Stimulated activated CD8-positive, alpha-beta memory T cell treated with anti-CD3 and anti-CD28 coated beads, Interleukin-4, amount 100 ng/mL, for 1 hour (primary cell): ENCODE measurements at places on chromosomes 5 and 9.

DNA sequence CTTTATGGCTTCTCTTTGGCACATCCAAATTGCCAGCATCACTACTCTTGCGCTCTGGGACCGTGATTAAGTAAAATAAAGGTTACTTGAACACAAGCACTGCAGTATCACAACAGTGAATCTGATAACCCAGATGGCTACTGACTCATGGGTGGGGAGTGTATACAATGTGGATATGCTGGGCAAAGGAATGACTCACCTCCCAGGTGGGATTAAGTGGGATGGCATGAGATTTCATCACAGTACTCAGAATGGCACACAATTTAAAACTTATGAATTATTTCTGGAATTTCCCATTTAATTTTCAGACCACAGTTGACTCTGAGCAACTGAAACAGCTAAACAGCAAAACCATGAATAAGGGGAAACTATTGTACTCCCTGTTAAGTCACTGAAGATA lies 4.3 kb downstream of the GFM2 start:
- DNase-seq = no peak

- no peak for DNase-seq
Measured at GRCh38 chr5:141412854-141413539, at the start of gene PCDHGA10. PCDHGA10 (plus strand) TSS chr5:141412987; CDS start chr5:141413176, 189 bp downstream.

- DNase-seq = no peak
Measured at GRCh38 chr9:34650816-34651215, 1.2 kb upstream of the IL11RA start.

- no peak for DNase-seq
Measured at GRCh38 chr9:34479431-34479866, 20.8 kb downstream of the DNAI1 start.

DNA sequence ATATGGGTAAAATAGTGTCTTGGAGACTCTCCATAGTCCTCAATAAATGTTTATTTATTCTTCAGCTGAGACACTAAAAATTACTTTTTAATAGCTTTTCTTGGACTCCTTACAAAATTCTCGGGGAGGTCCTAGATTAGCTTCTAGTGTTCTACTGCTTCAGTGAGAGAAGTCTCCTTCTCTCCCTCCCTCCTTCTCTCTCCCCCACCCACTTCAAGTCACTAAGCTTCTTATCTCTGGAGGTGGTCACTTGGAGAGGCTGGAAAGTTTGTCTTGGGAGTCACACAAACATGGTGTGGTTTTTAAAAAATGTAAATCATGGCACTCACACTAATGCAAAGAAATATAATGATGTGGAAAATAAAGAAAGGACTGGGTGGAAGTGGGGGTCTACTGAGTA lies 64.1 kb downstream of the SEMA6A start:
- no peak for DNase-seq

GRCh38 chr5:78985725-78986223 lies 664 bp upstream of the ARSB start:
- DNase-seq = peak; percentile 11

- no peak for DNase-seq
Measured at GRCh38 chr5:160001457-160001856, 7.5 kb upstream of the TTC1 start.

GRCh38 chr5:124919747-124920525 lies 173.5 kb upstream of the ZNF608 start:
- DNase-seq = no peak

DNA sequence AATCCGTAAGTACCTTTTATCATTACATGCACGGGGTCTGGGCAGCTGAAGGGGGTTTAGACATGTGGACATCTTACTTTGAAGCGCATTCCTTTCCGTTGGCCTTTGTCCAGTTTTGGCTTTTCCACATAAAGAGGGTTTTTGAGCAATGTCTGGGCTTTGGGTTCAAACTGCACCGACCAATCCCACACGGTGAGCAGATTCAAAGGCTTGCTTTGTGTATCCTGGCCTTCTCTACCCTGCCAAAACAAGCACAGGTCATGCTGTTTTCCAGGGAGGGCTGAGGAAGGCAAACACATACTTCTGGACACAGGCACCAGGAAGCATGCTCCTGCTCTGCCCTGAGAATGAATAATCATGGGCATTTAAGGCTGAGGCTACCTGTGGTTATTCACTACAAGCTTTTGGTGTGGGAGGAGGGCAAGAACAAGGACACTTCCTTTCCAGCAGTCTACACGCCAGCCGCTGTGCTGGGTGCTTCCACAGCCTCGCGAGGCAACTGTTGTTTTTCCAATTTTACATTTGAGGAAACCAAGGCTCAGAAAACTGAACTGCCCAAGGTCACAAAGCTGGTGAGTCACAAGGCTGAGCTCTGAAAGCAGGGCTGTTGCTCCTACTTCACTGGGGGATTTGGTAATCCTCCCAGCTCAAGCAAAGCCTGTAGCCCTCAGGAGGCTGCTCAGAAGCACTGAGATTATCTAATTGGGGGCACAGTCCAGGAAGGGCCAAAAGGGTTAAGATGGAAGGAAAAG lies 59.8 kb upstream of the GOLPH3 start:
- DNase-seq = no peak

GRCh38 chr5:148986636-148987035 lies 76.2 kb downstream of the SH3TC2 start:
- DNase-seq = no peak

- DNase-seq = no peak
Measured at GRCh38 chr5:51449026-51449425, 65.8 kb downstream of the ISL1 start.

GRCh38 chr9:35253075-35253474 lies 91.3 kb downstream of the UNC13B start:
- no peak for DNase-seq

- no peak for DNase-seq
Measured at GRCh38 chr5:32711362-32711680, 200 bp downstream of the NPR3 start.

GRCh38 chr9:20496328-20496727 lies 126.0 kb downstream of the MLLT3 start:
- DNase-seq = no peak

DNA sequence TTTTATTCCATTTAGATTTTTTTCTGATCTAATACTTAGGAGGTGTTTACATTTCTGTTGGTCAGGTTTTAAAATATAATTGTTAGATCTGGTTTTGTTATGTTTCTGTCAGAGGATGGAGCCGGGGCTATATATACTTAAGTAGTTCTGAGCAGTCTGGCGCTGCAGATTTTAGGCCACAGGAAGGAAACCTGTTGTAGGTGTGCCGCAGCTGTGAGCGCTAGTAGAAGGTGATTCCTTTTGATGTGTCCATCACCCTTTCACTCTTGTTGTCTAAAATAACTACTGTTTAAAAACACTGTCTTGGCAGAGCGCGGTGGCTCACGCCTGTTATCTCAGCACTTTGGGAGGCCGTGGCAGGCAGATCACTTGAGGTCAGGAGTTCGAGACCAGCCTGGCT lies 17.0 kb downstream of the ZBTB34 start:
- no peak for DNase-seq

DNA sequence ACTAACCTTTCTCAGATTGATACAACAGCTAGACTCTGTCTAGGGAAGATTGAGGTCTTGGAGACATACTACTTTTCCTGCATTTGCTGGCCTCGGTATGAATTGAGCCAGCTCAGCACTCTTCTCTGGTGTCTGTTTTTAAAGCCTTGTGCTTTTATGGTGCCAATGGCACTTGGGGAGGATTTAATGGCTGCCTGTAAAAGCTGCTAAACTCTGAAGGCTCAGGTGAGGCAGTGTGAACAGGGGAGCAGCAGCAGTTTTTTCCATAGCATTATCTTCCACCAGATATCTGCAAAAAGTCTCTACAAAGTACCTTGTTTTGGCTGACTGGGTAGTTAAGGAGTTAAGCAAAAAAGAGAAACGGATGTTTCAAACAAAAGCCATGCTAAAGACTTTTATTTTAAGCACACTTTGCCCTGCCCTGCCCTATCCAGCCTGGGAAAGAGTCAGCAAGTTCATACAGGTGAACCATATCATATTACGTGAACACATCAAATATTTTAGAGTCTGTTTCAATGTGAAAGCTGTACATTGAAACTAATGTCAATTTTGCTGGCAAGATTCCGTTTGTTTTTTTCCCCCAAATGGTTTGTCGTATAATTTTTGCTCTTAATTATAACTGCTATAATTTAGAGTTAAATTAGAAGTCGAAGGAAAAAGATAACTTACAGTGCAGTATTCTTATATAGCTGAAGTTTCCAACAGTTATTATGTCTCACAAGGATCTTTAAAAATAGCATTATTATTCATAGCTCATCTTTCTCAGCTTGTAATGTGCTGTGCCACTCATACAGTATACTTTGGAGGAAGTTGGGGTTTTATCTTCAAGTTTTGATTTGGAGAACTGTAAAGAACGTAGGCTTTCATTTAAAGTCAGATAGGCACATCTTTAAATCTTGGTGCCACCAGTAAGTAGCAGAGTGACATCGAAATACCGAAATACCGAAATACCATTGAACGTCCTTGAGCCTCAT lies 424.1 kb upstream of the CD180 start:
- DNase-seq = no peak

GRCh38 chr5:149224282-149224681 lies 47.4 kb upstream of the AFAP1L1 start:
- no peak for DNase-seq

GRCh38 chr5:8750100-8750499 lies 795.8 kb downstream of the SEMA5A start:
- no peak for DNase-seq

- DNase-seq = no peak
Measured at GRCh38 chr9:79007701-79008483, 563.9 kb upstream of the TLE4 start.

- no peak for DNase-seq
Measured at GRCh38 chr5:178360926-178361235, 128.3 kb upstream of the PHYKPL start.

DNA sequence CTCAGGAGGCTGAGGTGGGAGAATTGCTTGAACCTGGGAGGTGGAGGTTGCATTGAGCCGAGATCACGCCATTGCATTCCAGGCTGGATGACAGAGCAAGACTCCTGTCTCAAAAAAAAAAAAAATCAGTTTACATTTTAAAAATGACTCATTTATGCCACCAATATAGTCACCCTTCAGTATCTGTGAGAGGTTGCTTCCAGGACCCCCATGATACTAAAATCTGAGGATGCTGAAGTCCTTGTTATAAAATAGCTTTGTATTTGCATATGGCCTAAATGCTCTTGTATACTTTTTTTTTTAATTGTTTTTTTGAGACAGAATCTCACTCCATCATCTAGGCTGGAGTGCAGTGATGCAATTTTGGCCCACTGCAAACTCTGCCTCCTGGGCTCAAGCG lies 5.8 kb downstream of the OCLN start:
- DNase-seq = no peak

DNA sequence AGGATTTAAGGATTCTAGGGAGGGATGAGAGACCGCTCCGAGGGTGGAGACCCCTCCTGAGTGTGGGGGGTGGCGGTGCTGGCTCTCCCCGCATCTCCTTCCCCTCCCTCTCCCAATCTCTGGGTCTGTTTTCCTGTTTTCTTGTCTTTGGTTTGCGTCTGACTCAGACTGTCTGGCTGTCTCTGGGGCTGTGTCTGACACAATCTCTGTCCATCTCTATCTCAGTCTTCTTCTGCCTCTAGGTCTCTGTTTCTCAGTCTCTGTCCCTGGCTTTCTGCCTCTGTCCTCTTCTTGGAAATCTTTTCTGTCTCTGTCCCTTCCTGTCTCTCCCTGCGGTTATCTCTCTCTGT lies 196 bp upstream of the GRM6 start:
- no peak for DNase-seq

DNA sequence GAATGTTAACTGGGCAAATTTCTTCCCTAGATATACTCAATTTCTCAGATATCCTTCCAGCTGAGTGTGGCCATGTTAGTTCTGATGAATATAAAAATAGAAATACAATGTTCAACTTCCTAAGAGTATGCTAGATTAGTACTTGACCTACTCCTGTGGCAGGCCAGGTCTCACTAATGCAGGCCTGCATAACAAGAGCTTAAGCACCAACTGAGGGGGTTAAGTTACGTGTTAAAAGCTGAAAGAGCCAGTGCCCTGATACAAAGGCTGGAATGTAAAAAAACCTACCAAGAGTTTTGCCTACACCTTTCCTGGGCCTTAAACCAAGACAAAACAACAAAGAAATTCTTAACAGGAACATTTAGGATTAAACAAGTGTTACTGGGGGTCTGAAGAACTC lies 102.8 kb downstream of the MRPS30 start:
- DNase-seq = no peak

DNA sequence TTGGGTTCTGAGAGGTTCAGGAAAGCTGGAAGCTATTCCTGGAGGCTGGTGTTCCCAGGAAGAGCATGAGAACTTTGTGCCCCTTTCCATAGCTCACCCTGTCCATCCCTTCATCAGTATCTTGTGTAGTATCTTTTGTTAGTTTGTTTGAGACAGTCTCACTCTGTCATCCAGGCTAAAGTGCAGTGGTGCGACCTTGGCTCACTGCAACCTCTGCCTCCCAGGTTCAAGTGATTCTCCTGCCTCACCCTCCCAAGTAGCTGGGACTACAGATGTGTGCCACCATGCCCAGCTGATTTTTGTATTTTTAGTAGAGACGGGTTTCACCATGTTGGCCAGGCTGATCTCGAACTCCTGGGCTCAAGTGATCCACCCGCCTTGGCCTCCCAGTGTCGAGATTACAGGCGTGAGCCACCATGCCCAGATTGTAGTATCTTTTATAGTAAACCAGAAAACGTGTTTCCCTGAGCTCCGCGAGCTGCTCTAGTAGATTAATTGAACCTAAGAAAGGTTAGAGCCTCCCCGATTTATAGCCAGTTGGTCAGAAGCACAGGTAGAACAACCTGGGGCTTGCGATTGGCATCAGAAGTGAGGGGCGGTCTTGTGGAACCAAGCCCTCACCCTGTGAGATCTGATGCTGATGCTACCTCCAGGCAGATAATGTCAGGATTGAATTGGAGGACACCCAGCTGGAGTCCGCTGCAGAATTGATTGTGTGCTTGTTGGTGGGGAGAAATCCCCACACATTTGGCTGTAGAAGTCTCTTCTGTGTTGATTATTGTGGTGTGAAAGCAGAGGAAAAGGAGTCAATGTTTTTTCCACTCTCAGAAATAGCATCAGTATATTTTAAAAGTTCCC lies 32.3 kb downstream of the ATP6V0E1 start:
- no peak for DNase-seq

GRCh38 chr5:37847978-37848425 lies 8.2 kb upstream of the GDNF start:
- no peak for DNase-seq

GRCh38 chr5:156147944-156148285 lies 179.0 kb upstream of the SGCD start:
- DNase-seq = no peak

DNA sequence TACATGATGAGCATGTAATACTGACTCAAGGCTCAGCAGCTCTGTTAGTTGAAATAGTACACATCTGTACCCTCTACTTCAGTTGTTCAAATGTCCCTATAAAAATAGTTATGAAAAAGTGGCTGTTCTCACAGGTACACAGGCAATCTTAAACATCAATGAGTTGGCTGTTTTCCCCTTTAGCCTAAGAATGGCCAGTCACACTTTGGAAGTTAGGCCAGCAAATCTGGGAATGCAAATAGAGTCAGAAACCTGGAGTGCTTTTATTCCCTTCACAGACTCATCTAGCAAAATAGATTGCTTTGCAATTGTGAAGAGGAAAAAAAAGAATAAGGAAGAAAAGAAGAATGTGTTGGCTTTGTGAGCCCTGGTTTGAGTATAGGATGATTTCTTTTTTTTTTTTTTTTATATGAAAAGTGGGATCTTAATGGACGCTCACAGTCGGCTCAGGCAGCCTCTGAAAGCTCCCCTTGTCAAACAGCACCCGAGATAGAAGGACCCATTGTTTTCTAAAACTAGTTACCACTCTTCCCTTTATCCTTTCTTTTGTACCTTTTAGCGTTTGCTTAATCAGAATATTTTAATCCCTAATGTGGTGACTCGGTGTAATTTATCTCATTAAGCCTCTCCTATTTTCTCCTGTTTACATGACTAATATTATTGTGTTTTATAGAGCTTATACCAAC lies 27.9 kb upstream of the TLE1 start:
- no peak for DNase-seq
